ENCODE measurements at places on chromosomes 7 and 10.

DNA sequence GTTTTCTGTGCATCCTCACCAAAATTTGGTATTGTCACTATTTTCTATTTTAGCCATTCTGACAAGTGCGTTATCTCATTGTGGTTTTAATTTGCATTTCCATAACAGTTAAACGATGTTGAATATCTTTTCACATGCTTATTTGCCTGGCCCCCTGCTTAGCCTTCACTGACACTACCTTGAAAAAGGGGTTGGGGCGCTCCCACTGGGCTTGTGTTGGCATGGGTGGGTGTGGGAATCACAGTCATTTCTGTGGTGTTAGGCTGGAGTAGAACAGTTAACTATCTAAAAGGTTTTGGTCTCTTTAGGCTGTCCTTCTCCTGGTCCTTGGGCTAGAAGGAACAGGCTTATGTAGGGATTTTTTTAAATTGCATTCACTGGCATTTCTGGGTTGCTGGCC is 72.2 kb upstream of the TMEM140 start:
- no peak for DNase-seq

DNA sequence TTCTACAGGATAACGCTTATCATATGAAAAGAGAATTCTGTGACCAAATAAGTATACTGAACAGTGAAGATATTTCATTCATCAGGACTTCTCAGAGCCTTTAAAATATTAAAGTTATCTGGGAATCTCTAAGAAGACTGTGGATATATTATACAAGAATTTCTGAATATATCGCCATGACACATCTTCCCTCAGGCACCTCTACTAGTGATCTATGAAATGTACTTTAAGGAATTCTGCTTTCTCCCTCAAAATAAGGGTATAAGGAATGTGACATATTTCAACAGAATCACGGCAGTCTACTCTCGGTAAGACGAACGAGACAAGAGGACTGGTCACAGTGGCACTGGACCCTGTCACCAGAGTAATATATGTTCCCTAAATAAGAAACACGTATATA is 504.2 kb upstream of the PHF14 start:
- DNase-seq = no peak

- DNase-seq = no peak
Measured at GRCh38 chr10:34792881-34793280, 22.2 kb downstream of the PARD3 start.

- no peak for DNase-seq
Measured at GRCh38 chr7:151981223-151981622, 25.0 kb downstream of the GALNTL5 start.

DNA sequence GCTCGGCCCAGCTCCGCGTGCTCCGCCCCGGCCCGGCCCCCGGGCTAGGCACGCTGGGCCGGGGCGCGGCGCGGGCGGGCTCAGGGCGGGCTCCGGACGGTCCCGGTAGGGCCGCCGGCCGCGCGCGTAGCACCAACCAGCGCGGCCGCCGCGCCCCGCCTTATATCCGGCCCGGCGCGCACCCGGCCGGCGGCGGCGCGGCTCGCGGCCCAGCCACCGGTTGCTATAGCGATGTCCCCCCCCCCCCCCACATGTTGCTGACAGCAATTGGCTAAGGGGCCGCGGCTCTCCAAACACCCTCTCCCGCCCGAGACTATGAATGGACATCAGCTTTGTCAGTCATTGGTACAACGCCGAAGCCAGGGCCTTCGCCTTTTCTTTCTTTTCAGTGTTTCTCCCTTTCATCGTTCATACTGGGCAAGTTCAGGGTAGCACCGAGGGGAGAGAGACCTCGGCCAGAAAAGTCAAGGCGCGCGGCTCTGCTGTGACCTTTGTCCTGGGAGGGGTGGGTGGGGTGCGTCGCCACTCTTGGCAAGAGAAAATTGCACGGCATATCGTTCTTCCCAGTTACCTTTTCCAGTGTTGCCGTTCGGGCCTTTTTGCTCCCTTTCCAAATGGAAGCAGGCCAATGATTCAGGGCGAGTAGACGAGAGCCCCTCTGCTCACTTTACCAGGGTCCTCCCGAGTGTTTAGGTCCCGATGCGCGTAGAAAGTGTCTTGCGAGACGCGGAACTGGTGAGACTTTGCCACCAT is 354.2 kb downstream of the DNAJB6 start:
- DNase-seq = no peak

Data from stimulated activated CD8-positive, alpha-beta memory T cell treated with anti-CD3 and anti-CD28 coated beads, Interleukin-7, amount 100 ng/mL, for 1 hour (primary cell).